ENCODE measurements at places on chromosomes 12 and 14.

DNA sequence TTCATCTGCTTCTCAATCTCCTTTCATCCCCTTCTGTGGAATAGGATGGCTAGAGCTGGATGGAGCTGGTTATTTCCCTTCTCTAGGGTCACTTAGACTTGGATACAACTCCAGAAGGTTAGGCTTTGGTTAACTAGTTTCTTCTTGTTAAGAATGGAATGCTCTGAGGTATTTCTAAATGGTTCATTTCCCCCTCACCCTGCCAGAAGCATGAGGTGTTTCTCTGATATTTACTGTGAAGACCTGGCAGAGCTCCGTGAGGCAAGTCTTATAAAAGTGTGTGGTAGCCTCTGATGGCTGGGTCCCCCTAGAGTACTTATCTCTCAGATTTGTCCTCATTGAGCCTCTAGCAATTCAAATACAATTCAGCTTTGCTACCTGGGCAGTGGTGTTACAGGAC is 207.9 kb downstream of the SLC16A7 start:
- DNase-seq = no peak

DNA sequence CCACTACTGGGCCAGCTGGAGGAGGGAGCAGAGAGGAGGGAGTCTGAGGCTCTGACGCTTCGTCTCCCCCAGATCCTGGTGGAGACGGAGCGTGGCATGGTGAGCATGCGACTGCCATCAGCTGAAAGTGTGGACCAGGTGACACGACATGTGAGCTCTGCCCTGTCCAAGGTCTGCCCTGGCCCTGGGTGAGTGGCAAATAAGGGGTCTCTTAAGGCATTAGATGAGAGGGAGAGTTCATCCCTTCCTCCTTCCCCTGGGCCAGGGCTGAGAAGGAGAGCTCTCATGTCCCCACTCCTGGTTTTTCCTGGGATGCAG is 2.5 kb downstream of the CARMIL3 start:
- no peak for DNase-seq

DNA sequence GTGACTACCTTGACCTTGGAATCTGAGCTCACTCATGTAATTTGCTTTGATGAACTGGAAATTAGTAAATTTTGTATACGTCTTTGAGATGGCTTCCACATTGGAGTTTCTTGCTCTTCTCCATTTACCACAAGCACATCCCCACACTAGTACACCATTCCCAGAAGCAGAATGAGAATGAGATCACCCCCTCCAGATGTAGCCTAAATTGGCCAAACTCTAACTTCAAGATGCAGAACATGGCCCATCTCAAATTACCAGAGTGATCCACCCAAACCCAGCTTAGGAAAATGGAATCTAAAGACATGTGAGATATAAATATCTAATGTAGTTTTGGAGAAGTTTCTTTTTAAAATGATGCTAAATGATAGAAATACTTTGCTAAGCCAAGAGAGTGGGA is 9.5 kb upstream of the TAS2R20 start:
- DNase-seq = no peak

DNA sequence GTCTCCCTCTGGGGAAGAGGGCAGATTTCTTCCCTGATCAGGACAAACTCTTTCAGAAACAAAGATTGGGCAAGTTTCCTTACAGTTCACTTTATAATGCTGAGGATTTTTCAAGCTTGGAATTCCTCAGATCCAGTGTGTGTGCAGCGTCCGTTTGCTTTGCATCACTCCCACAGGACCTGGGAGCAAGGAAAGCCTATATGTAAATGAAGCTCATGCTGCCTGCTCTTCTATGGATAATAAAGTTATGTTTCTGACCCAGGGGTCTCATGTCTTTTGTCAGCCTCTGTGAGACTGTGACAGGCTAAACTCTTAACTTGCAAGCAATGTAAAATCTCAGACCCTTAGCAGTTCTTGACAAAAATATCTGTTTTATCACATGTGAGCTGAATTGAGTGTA is 41.6 kb downstream of the TRHDE start:
- DNase-seq = no peak

- DNase-seq = no peak
Observed at GRCh38 chr12:96766232-96766631, 140.8 kb upstream of the NEDD1 start.

DNA sequence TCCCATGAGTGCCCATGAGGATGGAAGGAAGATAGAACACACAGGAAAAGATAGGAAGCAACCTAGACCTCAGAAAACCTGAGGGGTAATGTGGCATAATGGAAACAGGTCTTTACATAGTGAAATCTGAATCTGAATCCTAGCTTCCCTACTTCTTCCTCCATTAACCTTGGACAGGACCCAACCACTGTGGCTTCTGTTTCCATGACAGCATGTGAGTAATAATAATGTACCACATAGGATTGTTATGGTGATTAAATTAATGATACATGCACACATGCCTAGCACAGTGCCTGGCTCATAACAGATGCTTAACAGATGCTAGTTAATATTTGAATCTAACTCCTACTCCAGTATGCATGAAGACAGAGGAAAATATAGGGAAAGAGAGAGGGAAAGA is 11.2 kb downstream of the TTC9 start:
- no peak for DNase-seq

DNA sequence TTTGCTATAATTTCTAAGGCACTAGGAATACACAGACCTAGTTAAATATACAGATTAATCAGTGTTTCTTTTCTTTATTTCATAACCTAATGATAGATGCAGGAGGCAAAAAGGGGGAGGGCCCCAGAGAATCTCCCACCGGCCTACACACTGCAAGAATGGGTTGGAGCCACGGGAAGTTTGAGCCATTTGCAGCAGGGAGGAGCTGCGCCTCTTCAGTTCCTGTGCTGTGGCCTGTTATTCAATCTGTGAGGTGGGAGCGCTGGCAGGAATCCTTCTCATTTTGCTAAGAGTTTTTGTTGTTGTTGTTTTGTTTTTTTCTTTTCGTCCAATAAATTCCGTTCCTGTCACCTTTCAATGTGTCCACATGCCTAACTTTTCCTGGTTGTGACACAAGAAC is 251.3 kb upstream of the RPL10L start:
- peak; percentile 9 for DNase-seq

GRCh38 chr14:51328772-51329353 is 88.8 kb downstream of the TMX1 start:
- no peak for DNase-seq

DNA sequence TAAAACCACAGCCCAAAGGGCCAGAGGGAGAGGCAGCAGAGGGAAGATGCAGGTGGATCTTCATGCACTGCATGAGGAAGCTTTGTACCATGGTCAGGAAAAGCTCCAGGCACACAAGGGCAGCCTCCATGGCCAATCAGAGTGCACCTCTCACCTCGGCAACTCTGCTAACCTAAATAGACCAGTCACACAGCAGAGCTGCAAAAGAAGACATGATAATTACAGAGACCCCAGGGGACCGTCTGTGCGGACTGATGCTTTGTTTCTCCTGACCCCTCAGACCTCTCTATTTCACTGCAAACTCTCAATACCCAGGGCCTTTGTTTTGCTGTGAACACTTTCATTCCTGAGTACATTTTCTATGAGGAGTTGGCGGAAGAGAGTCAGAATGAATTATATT is 10.7 kb upstream of the TCL1B start:
- no peak for DNase-seq

GRCh38 chr14:100281286-100282082 is 24.8 kb downstream of the SLC25A29 start:
- no peak for DNase-seq

DNA sequence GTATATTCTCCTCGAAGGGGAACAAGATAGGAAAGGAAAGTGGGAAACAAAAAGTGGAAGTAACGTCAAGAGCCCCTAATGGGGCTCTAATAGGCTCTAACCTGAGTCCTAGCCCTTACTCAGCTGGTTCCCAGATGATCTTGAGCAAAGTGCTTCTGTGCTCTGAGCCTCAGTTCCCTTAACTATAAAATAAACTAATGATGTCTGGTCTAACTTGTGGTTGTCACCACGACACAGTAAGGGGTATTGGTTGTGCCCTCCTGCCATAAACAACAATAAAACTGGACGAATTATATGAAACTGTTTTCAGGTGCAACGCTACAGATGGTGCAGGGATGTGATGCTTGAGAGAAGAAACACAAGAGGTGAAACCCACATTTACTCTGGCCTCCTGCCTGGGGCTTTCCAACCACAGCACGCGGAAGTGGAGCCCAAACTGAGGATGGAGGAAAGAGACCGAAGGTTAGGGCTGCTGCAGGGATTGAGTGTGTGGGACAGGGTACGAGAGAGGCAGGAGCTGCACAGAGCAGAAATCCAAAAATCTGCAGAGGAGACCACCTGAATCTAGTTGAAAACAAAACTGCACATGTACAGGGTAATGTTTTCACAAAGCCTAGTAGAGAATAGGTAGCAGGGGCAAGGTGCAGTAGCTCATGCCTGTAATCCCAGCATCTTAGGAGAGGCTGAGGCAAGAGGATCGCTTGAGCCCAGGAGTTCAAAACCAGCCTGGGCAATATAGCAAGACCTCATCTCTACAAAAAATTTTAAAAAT is 45.6 kb upstream of the BCL2L14 start:
- DNase-seq = no peak

DNA sequence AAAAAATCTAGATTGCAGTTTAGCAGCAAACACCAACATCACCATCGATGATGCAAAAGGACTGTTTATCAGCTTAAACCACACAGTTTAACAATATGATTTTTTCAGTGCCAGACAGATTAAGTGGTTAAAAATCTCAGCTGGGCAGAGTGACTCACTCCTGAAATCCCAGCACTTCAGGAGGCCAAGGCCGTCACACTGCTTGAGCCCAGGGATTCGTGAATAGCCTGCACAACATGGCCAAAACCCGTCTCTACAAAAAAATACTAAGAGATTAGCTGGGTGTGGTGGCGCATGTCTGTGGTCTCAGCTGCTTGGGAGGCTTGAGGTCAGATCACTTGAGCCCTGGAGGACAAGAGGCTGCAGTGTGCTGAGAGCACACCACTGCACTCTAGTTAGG is 8.9 kb downstream of the RSRC2 start:
- no peak for DNase-seq

DNA sequence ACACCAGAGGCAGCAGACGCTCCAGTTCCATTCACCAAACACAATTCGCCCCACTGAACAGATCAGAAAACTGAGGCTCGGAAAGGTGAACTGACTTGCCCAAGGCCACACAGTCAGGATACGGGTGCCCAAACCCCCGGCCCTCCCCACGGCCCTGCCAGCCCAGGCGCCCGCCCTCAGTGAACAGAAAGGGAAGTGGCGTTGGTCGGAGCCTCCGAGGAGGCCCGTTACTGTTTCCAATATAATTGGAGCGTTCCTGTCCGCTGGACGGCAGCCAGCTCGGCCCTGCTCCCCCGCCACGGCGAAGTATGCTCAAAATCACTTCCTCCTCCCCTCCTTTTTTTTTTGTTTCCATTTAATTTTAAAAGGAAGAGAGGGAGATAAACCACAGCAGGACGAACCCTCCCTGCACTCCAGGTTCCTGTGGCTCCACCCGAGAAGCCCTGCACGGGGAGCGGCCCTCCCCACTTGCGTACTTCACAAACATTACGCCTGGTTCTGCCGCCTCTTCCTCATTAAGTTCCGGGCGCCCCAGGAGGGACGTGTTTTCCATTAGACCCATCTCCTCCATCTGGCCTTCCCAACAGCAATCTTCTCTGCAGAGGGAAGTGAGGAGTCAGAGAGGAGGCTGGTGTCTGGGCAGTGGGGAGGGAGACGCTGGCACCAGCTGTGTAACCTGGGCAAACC is 61.1 kb downstream of the NCOR2 start:
- peak; percentile 58 for DNase-seq

- no peak for DNase-seq
Observed at GRCh38 chr14:59428581-59429012, 36.6 kb downstream of the GPR135 start.

- DNase-seq = peak; percentile 75
Observed at GRCh38 chr12:44835641-44836379, 40.3 kb downstream of the NELL2 start.

DNA sequence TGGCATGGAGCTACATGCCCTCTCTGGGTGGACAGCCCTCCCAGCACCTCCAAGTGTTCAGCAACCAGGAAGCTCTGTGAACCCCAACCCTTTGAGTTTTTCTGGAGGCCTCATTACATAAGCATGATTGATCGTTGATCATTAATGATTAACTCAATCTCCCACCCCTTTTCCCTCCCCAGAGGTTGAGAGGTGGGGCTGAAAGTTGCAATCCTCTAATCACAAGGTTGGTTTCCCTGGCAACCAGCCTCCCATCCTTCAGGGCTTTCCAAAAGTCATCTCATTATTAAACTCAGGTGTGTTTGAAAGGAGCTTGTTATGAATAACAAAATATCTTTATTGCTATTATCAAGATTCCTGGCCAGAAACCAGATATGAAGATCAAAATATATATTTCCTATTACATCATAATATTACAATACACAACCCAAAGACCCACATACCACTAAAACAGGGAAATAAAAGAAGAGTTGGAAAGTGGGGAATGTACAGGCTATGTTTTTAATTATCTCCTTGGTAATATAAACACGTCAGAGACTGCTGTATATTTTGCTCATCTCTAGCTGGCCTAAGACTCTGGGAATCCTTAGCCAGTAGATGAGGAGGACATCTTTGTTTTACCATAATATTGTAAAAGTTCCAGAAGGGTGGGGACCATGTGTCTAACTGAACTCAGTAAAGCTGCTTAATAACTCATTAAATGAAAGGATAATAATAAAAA is 73.6 kb downstream of the SSPN start:
- no peak for DNase-seq

GRCh38 chr14:55722054-55722453 is 142.0 kb downstream of the KTN1 start:
- no peak for DNase-seq

DNA sequence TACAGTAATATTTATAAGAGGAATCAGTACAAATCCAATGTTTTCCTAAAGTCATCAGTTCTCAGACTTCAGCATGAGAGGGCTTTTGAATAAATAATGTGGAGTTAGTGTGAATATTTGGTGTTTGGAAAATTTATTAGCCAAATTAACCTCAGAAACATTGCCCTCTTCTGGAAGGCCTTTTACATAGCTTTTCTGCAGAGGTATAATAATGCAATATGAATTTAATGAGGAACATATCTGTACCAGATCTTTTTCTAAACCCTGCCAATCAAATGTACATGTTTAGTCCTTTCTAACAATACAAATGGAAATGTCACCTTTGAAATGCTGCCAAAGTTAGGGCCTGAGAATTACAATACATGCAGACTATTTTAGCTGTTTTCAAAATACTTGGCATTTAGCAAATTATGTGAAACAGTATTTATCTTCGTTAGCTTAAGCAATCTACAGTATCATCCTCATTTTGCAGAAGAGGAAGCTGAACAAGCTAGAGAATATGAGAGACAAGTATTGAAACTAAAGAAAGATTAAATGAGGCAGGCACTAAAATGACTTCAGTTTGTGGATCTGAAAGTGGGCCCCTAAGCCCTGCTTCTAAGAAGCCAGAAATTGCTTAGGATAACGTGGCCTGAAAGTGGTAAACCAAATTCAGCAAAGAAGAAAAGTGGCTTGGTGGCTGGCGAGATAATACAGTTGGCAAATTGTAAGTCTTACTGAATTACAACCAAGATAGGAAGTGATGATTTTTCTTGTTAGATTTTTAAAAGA is 60.4 kb upstream of the MANSC4 start:
- no peak for DNase-seq

DNA sequence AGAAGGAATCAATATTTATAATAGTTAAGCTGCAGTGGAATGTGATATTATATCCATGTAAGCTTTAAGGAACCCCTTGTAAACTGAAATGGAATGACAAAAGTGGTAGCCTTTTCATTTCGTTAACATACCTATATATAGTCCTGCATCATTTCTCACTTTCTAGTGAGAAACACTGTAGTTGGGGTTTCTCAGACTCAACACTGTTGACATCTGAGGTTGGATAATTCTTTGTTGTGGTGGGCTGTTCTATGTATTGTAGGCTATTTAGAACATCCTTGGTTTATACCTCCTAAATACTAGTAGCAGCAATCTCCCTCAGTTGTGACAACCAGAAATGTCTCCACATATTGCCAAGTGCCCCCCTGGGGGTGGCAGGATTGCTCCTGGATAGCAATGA is 79.1 kb downstream of the RAD52 start:
- DNase-seq = no peak

All from Ammon's horn (tissue), 1 donor.